Naive thymus-derived CD8-positive, alpha-beta T cell (primary cell): ENCODE measurements at places on chromosomes 6 and 20.

DNA sequence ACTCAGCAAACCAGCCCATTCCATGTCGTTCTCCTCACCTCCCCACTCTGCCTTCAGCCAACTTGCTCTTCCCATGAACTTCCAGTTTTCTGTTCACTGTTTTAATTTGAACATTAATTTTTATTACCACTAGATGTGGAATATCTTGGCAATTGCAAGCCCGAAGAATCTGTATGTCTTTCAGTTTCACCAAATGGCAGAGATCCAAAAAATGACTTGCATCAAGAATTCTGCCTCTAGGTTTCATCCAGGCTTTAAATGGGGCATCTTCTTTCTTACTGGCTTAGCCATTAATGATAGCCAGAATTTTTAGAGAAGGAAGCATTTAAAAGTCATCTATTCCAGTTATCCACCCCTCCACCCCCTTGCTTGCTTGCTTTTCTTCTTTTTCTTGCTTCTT is 39.0 kb downstream of the CAP2 start:
- DNase-seq, result no peak

- no peak for DNase-seq
These were observed 5.6 kb upstream of the TBPL1 start for GRCh38 chr6:133947302-133947900.

DNA sequence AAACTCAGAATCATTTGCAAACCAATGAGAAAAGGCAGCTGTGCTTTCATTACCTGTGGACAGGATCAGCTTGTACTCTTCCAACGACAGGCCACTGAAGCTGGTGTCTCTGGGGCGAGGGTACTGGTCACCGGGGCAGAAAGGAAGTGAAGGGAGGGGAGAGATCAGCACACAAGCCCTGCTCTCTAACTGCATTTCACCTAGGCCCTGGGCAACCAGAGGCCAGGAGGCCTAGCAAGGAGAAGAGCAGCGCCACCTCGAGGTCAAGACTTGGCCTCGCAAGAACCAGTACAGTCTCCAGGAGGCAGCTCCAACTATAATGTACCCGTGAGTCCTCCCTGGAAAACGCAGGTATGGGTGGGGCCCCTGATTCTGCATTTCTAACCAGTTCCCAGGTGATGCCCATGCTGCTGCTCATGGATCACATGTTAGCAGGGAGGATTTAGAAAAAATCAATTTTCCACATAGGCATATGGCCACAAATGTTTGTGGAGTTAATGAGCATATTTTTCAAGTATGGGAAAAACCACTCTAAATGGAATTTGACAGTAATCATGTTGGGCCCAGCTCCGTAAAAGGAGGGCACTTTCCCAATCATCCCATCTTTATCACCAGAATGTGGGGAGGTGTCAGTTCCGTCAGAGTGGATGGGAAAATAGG is 11.0 kb downstream of the UQCC2 start:
- peak; percentile 72 for DNase-seq

GRCh38 chr6:10219510-10219909 is 195.4 kb downstream of the TFAP2A start:
- DNase-seq, result no peak

DNA sequence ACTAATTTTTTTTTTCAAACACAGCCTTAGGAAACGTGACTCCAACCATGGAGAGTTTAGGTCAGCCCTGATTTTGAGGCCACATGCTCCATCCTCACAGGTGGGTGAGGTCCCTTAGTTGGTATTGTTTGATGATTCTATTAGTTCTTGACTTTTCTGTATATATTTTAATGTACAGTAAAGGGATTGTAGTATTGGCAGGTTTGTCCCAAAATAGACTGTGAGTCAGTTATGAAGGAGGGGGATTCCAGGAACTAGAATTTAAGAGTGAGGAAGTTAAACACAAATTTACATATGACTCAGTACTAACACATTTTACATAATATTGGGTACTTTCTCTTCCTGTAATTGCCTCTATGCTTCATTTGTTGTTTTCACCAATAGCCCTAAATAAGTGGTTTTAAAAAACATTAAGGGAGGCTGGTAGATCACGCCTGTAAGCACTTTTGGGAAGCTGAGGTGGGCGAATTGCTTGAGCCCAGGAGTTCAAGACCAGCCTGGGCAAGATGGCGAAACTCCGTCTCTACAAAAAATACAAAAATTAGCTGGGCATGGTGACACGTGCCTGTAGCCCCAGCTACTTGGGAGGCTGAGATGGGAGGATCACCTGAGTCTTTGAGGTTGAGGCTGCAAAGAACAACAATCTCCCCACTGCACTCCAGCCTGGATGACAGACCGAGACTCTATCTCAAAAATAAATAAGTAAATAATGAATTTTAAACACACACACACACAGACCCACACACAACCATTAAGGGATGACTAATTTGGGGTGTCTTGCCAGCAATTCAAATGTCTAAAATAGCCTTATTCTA is 81.8 kb downstream of the SGK1 start:
- no peak for DNase-seq

DNA sequence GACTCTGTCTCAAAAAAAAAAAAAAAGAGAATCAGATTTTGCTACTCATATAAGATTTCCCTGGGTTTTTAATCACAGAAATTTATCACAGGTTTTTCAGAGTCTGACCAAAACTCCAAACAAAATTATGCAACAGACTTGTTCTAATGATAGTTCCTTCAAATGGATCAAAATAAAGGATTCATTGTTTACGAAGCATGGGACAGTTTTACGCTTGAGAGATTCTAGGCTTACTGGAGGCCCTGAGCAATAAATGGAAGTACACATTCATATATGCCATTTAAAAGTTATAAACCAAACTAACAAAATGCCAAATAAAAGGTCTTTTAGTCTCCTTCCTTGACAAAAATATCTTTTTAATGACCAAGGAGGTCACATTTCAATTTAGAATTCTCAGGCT is 245.1 kb upstream of the KCNQ5 start:
- no peak for DNase-seq

DNA sequence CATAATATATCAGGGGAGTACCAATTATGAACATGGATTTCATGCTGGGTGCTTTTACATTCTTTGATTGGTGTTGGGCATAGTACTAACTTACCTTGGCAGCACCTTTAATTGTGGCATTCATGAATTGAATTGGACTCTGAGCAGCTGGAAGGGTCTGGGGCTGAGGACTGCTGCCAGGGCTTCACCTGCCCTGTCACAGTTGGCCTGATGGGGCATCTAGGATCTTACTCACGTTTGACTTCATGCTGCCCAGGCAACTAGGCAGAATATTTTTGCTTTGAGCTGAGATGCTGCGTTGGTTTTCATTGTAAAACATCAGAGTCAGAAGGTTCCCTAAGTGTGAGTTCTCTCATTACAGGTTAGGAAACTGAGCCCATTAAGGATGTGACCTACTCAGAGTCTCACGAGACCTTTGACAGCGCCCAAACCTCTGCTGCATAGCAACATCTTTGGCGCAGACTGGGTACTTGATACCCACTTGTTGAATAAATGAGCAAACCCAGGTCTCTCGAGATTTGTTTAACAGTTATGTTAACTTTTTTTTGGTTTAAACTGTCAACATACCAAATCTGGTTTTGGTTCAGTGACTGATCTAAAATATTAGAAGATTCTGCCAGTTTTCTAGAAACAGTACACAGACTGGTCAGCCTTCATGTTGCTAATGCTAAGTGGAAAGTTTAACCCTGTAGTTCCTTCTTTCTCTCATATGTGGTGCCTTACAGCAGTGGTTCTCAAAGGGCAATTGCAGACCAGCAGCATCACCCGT is 104.9 kb downstream of the TCP11 start:
- DNase-seq, result no peak

DNA sequence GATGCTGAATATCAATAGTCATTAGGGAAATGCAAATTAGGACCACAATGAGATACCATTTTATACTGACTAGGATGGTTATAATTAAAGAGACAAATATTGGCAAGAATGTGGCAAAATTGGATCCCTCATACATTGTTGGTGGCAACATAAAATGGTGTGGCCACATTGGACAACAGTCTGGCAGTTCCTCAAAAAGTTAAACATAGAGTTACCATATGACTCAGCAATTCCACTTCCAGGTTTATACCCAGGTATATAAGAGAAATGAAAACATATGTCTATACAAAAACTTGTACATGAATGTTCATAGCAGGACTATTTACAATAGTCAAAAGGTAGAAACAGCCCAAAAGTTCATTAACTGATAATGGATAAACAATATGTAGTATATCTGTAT is 2.0 kb upstream of the CRIP3 start:
- no peak for DNase-seq

- DNase-seq, result no peak
These were observed 158.4 kb downstream of the ZDHHC14 start for GRCh38 chr6:157539421-157539822.

DNA sequence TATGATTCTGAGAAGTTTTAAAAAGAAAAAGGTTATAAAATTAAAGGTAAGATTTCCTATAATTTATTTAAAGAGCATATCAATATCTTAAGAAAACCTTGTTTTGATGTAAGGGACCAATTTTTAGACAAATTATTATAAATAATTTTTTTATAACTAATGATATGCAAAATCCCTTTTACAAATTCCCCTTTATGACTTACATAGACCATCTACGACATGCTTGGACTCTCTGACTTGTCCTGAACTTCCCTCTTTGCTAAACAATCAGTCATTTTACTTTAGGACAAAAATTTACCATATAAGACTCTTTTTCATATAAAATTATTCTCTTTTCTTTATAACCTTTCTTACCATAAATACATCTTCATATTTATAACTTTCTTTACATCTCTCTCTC is 15.3 kb upstream of the ANGPT4 start:
- no peak for DNase-seq

GRCh38 chr20:56487216-56487615 is 18.8 kb downstream of the RTF2 start:
- no peak for DNase-seq
